Hypothalamus (tissue), 51 donors: ENCODE measurements at places on chromosomes 12 and 14.

DNA sequence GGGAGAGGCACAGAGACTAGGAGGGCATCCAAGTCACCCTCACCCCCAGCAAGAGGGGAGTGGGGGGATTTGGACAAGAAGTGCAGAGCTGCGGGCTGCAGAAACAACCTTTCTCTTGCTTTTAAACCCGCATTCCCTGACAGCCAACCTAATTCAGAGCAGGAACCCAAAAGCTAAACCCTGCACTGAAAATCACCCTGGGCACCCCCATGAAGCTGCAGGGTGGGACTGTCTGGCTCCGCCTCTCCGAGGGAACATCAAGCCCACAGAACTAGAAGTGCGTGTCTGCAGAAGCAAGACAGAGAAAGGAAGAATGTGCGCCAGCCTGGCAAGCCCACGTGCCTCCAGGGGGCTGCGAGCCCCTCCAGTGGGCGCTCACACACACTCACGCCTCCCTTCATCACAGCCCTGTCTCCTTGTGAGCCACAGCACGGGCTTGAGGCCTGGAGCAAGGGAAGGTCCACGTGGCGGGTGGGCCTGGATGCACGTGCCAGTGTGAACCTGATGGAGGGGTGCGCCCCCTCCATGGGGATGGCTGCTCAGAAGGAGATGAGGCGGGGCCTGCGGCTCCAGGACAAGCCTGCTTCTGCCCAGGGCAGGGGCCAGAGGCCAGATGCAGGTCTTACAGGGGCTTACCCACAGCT is 27.8 kb upstream of the PNMA1 start:
- peak; percentile 15 for DNase-seq

GRCh38 chr12:75738486-75738885 is 227.1 kb upstream of the KRR1 start:
- no peak for DNase-seq

GRCh38 chr14:20732979-20733635 is 12.6 kb upstream of the EDDM3A start:
- no peak for DNase-seq

- no peak for DNase-seq
These were observed 16.8 kb downstream of the C12orf43 start for GRCh38 chr12:120999191-121000120.

DNA sequence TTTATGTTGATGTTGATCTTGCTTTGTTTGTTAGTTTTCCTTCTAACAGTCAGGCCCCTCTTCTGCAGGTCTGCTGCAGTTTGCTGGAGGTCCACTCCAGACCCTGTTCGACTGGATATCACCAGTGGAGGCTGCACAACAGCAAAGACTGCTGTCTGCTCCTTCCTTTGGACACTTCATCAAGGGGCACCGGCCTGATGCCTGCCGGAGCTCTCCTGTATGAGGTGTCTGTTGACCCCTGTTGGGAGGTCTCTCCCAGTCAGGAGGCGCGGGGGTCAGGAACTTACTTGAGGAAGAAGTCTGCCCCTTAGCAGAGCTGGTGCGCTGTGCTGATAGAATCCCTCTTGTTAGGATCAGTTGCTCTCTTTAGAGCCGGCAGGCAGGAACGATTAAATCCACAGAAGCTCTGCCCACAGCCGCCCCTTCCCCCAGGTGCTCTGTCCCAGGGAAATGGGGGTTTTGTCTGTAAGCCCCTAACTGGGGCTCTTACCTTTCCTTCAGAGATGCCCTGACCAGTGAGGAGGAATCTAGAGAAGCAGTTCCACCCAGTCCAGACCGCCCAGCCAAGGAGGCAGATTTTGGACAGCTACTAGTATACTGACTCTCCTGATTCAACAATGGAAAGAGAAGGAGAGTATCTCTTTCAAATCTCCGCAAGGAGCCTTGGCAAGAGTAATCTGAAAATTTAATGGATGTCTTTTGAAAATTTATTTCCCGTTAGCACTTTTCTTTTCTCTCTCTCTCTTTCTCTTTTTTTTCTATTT is 25.2 kb downstream of the MIA2 start:
- DNase-seq, result no peak

- no peak for DNase-seq
These were observed 707.5 kb downstream of the GALC start for GRCh38 chr14:87285506-87285905.

DNA sequence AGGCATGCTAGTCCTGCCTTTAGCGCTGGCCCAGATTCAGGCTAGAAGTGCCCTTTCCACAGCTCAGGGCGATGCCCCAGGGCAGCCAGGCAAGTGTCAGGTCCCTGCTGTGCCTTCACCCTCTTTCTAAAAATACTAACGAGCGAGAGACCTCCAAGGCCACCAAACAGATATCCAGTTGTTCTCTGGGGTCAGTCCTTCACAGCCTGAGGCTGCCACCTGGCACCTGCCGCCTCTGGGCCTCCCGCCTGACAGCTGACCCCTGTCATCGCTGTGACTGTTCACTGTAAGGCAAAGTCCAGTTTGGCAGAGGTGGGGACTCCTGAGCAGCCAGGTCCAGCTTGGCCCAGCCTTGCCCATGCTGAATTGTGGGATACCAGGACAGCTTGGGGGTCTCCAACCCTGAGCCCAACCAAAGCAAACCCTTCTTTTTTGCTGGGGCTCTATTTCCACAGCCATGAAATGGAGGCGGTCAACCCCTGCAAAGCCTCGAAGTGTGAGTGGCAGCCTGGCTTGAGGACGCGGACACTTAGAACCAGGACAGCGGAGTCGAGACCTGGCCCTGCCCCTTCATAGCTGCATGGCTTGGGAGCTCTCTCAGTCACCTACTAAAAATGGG is 79.9 kb downstream of the NINJ2 start:
- no peak for DNase-seq

DNA sequence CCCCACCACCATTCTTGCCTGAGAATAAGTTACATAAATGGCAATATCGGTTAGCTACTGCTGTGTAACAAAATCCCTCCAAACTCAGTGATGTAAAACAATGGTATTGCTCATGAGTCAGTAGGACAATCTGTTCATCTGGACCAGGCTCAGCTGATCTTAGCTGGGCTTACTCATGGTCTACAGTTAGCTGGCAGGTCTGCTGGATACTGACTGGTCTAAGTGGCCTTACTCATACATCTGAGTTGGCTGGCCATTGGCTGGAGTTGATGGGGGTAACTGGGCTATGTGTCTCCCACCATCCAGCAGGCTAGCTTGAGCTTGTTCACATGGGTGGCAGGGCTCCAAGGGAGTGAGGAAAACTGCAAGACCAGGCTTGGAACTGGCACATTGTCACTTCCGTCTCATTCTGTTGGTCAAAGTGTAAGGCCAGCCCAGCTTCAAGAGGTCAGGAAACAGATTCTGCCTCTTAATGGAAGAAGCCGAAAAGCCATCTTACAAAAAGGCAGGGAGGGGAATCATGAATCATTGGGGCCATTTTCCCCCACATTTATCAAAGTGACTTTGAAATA is 56.7 kb upstream of the CHGA start:
- no peak for DNase-seq

- no peak for DNase-seq
These were observed 106.2 kb upstream of the CCDC91 start for GRCh38 chr12:28083840-28084678.

GRCh38 chr12:119222222-119222951 is 43.7 kb downstream of the HSPB8 start:
- no peak for DNase-seq

DNA sequence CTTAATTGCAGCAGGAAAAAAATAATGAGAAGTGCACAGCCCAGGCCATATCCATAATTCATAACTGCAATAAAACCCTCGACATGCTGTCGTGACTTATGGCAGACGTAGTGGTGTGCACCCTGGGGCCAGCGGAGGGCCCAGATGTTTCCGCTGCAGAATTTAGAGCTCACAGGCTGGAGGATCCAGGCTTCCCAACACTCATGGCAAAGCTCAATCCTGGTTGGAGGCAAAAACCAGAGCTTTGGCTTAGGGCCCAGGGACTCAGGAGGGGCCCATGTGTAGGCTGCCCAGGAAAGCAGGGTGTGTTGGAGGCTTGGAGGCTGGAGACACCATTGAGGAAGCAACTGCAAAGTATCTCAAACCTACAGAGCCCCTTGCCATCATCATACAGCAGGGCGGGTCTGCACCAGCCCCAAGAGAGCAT is 68.7 kb downstream of the SERPINA3 start:
- DNase-seq, result no peak

- DNase-seq, result no peak
These were observed 476.9 kb downstream of the SLC6A15 start for GRCh38 chr12:84435682-84436081.

- DNase-seq, result no peak
These were observed 49.3 kb downstream of the SLC25A21 start for GRCh38 chr14:37122919-37123639.

DNA sequence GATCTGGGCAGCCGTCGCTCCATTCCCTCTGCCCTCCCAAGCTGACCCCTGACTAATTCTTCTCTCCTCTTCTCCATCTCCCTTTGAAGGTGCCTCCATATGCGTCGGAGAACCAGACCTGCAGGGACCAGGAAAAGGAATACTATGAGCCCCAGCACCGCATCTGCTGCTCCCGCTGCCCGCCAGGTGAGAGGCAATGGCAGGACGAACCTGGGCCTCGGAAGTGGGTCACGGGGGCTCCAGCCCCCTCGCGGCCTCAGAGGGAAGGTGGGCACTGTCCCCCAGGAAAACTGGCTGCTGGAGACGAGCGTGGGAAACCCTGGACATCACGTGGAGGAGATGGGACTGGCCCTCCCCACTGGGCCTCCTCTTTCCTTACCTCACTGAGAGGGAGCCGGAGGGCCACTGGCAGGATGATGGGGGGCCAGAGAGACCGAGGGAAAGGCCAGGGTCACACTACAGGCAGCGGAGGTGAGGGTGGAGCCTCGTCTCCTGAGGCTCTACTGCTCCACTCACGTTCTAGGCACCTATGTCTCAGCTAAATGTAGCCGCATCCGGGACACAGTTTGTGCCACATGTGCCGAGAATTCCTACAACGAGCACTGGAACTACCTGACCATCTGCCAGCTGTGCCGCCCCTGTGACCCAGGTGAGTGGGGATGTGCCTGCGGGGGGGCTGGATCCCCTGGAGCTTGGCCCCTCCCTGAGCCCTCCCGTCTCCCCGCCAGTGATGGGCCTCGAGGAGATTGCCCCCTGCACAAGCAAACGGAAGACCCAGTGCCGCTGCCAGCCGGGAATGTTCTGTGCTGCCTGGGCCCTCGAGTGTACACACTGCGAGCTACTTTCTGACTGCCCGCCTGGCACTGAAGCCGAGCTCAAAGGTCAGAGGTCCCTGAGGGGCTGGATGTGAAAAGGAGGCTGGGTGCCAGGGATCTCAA is 806 bp downstream of the LTBR start:
- no peak for DNase-seq

GRCh38 chr12:4440187-4440941 is 5.3 kb downstream of the FGF6 start:
- no peak for DNase-seq

DNA sequence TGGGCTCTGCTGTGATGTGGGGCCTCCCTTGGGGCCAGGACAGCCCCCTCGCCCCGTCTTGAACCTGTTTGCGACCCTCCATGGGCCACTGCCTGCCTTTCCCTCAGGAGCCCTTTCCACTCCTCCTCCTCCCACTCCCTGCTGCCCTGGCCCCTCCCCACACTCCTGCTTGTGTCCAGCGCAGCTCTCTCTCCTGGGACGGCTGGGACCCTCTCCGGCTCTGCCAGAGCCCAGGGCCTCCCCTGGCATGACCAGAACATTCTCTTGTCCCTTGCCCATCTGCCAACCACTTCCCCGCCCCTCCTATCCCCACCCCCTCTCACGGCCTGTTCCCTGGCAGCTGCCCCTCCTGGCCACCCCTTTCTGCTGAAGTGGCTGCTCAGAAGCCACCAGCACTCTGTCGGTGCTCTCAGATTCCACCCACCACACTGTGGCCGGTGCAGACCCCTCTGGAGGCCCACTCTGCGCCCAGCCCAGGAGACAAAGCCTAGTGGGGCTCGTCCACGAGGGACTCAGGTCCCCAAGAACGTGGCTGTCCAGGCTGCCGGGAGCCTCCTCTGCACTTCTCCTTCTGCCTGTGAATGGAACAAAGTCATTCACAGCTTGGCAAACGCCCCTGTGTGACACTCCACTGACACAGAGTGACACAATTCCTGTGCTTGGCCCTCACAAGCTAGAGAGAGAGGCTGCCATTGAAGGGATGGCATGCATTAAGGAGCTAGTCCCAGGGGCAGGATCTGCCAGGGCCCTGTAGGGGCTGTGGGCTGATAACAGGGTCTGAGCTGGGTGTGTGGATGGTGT is 1.4 kb downstream of the ASPG start:
- DNase-seq, result no peak
